Activated CD4-positive, CD25-positive, alpha-beta regulatory T cell treated with anti-CD3 and anti-CD28 coated beads, Interleukin-2, amount 50 U/mL, for 24 hours (primary cell): ENCODE measurements at places on chromosomes 1 and 21.
A peak's percentile ranks its signal among the peaks of the same experiment; 100 is the strongest.

- no peak for ATAC-seq
Observed at GRCh38 chr1:117836069-117836468, 93.4 kb downstream of the GDAP2 start.

DNA sequence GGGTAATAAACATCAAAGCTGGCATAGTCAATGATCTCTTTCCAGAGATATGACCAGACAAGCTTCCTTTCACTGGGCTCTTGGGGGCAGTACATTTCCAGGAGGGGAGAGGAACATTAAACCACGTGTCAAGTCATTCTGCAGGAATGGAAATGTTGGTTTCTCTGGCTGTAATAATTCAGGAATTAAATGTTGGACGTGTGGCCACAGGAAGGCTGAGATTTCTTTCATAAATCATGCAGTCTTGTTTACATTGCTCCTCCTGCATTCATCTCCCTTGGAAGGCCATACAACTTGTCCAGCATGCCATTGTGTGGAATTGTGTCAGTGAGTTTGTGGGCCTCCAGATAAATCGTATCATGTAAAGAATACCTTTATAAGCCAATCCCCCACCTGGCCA lies 259.2 kb downstream of the ADGRL2 start:
- no peak for ATAC-seq

DNA sequence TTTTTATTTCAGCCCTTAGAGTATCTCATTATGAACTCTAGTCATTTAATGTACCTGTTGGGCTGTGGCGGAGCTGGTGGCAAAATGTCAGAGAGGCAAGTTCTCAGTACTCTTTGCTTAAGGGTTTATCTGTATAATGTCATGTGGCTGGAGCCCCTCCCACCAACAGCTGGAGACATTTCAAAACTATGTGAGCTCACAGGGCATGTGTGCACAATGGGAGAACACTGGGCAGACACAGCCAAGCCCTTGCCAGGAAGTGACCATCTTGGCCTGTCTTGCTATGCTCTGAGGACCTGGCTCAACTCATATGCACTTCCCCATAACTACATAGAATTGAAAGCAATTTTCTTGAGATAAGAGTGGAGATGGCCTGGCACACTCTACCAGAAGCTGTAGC lies 296.4 kb downstream of the PTPRU start:
- ATAC-seq, result no peak

GRCh38 chr1:13788795-13789194 lies 88.8 kb downstream of the PRDM2 start:
- no peak for ATAC-seq

DNA sequence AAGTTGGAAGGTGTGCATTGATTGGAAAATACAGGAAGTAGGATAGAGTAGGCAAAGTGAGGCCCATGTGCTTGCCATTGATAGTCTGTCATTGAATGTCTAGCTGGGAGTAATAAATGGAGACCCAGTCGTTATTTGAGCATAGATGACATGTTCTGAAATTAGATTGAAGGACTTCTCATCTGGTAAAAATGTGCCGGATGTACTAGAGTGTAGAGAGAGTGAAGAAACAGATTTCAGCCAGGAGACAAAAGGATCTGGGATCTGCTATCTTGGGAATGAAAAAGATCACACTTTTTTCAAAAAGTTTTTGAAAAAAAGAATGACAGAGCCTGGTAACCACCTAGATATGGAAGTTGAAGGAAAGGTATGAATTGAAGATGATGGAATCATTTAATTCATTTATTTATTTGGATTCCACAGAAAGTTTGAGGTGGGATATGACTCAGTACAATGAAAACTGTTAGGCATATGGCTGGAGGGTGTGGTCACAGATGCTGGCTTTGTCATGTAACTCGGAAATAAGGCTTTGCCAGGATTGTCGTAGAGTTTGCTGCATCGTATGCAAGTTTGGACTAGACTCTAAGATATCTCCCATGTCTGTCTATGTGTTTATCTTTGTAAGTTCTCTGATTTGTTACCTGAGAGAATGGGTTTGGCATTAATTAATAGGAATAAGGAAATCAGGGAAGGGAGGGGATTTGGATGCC lies 137.1 kb downstream of the PBX1 start:
- no peak for ATAC-seq

- no peak for ATAC-seq
Observed at GRCh38 chr1:164602101-164602422, 43.1 kb downstream of the PBX1 start.

- ATAC-seq, result no peak
Observed at GRCh38 chr1:150083907-150084306, 16.3 kb downstream of the VPS45 start.

- ATAC-seq, result no peak
Observed at GRCh38 chr21:45054927-45055612, 19.3 kb upstream of the ADARB1 start.

GRCh38 chr1:195608883-195609282 lies 999.4 kb downstream of the KCNT2 start:
- ATAC-seq, result no peak

GRCh38 chr1:30323841-30324240 lies 399.5 kb downstream of the MATN1 start:
- ATAC-seq, result no peak

DNA sequence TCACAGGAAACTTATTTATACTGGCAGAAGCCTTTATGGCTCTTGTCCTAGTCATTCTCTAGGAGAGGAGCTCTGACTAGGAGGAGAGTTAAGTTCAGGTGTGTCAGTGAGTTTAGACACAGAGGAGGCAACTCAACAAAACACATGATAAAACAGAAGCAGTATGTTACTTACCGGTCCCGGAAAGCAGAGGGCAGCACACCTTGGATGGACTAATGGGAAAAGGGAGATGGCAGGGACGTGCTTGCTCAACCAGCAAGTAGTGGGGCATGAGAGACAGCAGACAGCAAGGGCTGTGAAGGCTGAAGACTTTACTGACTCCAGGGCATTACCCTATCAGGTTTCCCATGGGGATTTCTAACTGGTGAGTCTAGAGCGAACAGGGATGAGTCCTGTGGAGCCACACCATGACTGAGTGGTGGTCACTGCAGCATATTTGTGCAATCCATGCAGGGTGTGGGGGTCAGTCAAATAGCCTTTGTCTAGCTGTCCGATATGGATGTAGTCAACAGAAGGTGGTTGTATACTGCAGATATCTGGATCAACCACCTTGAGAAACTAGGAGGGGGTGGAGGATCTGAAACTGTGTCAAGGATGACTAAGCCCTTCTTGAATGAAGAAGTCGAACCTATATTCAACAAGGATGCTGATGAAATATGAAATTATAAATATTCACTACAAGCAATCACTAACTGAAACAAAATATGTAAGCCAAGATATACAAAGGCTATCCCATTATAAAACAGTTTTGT lies 596.3 kb upstream of the CHRM3 start:
- ATAC-seq, result no peak

GRCh38 chr1:87686136-87686495 lies 357.4 kb downstream of the LMO4 start:
- ATAC-seq, result no peak

DNA sequence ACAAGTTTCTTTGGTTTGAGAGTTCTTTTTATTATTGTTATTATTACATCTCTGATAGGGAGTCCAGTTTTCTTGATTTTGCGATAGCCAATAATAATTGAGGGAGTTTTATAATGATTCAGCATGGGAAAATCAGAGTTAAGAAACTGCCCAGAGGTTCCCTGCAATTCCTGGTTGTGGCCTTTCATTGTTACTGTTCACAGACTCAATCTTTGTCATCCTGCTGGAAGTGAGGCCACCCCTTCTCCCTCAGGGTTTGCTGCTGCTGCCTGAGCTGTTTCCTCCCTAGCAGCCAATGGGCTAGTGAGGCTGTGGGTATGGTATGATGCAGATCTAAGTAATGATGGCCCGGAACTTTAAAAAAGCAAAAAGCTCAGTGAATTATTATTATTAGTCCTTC lies 50.2 kb upstream of the TACSTD2 start:
- no peak for ATAC-seq

DNA sequence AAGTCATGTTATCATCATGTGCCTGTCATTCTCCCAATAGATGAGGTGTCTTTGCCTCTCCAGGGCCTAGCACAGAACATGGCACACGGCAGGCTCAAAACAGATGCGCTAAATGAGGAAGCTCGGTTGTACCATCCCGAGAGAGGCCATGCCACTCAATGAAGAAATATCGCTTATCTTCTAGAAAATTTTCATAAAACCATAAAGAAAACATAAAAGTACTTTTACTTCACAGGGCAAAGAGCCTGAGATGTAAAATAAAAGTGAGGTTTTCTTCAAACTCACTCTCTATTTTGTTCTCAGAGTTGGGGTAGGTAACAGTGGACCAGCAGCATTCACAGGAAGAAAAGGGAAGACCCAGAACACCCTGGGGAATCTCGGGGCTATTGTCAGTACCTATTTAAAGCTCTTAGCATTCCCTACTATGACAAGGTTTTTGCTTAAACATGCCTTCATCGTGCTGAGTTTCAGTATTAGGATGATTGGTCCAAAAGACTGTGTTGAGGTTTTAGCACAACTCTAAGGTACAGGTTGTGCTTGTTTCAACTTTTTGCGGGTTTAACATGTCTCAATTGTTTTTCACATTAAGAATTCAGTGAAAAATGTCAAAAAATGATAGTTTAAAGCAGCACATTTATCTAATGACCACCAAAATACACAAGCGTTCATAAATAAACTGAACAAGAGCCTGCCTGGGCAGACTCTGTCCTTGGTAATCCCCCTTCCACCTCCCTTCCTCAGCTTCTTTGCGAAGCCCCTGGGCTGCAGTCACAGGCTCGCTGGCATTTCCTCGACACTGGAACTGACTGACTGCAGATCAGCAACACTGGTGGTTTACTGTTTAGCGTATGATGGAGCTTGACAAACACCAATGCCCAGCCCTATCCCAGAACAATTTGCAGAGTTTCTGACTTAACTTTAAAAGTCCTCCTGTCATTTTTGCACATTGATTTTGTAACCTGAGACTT lies 55.6 kb downstream of the COQ8A start:
- peak; percentile 64 for ATAC-seq

GRCh38 chr1:64029037-64029436 lies 174.4 kb upstream of the UBE2U start:
- no peak for ATAC-seq

GRCh38 chr1:155173478-155174323 lies at the start of gene TRIM46:
TRIM46 (plus strand) TSS chr1:155173849; CDS start chr1:155173967, 118 bp downstream.
- ATAC-seq, result peak; percentile 36

GRCh38 chr1:25178917-25179561 lies 53.3 kb downstream of the SYF2 start:
- ATAC-seq, result no peak

DNA sequence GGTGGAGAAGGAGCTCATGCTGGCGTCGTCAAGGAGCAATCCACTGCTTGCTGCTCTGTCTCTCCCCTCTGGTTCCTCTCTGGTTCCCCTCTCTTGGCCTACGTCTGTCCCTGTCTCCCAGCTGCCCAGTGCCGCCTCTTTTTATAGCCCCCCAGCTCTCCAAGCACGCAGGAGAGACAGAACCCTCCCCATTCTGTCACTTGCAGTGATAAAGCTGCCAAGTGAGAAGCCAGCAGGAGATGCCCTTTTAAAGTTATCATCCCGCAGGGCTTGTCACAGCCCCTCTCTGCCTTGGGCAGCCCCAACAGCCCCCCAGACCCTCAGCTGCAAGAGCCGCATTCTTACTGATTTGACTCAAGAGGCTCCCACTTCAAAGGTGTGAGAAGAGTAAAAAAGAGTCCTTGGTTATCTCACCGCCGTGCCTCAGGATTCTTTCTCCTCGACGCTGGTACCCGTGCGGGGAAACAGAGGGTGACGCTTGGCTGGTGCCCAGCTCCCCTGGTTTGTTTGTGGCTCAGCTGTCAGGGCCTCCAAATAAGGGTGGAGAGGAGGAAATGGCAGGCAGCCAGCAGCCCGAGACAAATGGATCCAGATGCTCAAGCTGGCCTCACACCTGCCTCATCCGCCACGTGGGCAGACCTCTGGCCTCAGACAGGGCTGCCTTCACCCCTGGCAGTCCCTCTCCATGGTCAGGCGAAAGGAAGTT lies at the start of gene NPPA:
Gene NPPA, minus strand, starts transcription at position 117 of the 706 bp plus-strand sequence. Its CDS starts 99 bp downstream, at position 18.
- ATAC-seq, result no peak

GRCh38 chr1:160437432-160438316 lies 37.3 kb downstream of the VANGL2 start:
- ATAC-seq, result peak; percentile 86

DNA sequence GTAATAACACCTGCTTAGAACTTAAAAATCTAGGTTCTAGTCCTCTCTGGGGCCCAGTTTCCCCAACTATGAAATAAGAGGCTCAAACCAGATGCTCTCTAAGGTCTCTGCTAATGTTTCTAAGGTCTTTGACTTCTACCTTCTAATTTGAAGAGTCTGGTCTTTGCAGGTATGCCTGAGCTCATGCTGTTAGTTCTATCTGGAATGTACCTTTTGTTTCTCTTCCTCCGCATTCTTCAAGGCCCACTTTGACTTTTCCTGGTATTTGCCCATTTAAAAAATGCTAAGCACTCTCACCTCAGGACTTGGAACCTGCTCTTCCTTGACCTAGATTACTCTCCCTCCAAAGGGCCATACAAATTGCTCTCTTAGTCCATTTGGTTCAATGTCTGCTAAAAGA lies 13.5 kb downstream of the SLC35D1 start:
- no peak for ATAC-seq

GRCh38 chr1:230572121-230573105 lies 69.9 kb upstream of the COG2 start:
- no peak for ATAC-seq

GRCh38 chr21:38170283-38170682 lies 86.5 kb upstream of the KCNJ15 start:
- no peak for ATAC-seq

GRCh38 chr21:18646116-18646515 lies 242.5 kb upstream of the TMPRSS15 start:
- no peak for ATAC-seq

DNA sequence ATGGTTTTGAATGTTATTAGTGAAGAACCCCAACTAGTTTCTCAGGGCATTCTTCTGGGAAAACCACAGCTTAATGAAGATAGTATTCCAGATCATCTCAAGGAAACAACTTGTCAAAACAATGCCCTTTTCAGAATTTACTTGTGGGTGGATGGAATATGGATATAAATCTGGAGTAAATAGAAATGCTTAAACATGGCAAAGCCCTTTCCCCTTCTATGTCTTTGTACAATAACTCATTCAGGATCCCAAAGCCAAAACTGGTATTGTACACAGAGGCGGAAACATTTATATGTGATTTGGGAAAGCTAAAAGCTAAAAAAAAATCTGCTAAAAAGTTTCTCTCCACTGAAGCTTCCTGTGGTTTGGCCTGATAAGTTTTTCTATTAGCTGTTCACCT lies 55.5 kb upstream of the RGS5 start:
- no peak for ATAC-seq

GRCh38 chr1:18950401-18951026 lies 6.0 kb downstream of the IFFO2 start:
- ATAC-seq, result no peak

GRCh38 chr1:7278045-7278444 lies 492.8 kb downstream of the CAMTA1 start:
- ATAC-seq, result no peak

DNA sequence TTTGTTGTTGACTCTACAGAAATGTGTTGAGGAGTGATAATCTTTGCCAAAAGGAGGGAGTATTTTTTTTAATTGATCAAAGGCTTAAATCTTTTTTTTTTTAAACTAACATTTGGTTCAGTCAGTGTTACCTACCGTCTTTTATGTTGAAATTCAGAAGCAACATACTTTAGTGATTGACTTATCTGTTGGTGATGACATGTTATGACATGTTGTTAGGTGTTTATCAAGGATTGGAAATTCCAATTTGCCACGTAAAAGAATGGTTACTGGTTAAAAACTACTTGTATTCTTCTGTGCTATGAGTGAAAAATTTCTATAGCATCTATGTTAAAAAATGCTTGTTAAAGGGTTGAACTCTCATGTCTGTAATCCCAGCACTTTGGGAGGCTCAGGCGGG lies 61.2 kb downstream of the DNM3 start:
- ATAC-seq, result no peak

- ATAC-seq, result no peak
Observed at GRCh38 chr1:194042736-194043135, 856.3 kb upstream of the B3GALT2 start.
